ENCODE measurements at places on chromosomes 7 and 10. TPM values are rescaled to one million over a fixed set of nuclear protein-coding genes. Genes with fewer than 3 reads are reported as not detected.

DNA sequence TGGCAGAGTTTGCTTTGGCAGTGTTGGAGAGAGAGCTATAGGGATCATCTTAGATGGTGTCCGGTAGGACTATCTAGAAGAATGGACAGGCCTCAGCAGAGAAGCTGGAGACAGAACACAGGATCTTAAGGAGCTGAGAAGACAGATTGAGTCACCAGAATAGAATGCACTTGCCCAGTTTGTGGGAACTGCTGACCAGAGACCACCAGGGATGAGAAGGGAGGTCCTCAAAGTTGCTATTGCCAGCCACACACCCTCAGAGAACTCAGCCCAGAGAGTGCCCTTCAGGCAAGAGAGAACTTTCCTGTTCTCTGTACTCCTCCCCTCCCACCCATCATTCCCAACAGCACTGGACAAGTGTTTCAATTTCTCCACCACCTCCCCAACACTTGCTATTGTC, 25.3 kb upstream of the GALNT11 start:
- DNase-seq: no peak

GRCh38 chr10:59831658-59832503, 74.5 kb downstream of the CCDC6 start:
- no peak for DNase-seq

DNA sequence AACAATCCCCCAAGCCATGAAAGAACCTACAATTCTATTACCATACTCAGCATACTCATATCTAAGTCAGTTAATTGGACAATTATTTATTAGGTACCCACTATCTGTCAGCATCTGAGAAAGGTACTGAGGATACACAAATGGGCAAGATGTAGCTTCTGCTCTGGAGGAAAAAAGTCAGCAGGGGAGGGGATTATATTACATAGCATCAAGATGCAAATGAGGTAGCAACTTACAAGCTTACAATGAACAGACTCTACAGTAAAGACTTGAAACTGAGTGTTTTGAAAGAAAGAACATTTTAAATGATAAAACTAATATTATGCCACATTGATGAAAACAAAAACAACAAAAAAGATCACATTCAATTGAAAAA, 10.8 kb upstream of the CUBN start:
- DNase-seq: no peak

- DNase-seq: no peak
These were observed 81.2 kb downstream of the ZNRF2 start for GRCh38 chr7:30365621-30366020.

DNA sequence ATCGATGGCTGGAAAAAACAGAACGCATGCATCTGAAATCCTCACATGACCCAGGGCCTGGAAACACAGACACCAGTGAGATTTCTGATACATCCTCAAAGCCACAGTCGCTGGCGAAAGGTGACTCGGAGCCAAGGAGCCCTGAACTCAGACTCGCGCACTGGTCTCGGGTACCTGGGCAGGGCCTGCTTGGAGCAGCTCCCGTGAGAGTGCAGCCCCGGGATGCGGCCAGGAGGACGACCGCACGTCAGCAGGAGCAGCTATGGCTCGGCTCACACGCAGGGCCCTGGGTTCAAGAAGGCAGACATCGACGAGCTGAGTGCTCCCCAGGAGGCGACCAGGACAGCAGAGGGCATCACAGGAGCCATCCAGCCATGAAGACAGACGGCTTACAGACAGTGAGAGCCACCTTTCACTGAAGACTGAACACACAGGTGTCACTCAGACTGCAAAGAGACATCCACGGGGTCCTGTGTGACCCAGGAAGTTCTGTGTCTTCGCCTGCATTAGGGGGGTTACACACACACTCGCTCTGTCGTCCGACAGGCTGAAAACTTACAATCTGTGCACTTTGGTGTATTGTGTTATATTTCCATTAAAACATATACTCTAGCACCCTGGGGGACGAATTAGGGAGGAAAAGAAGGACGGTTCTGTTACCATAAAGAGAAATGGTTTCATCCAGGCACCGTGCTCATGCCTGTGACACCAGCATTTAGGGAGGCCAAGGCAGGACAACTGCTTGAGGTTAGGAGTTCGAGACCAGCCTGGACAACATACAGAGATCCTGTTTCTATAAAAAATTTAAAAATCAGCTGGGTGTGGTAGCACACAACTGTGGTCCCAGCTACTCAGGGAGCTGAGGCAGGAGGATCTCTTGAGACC, 227.7 kb downstream of the MAD1L1 start:
- peak; percentile 43 for DNase-seq

- DNase-seq: no peak
These were observed 145.0 kb downstream of the TFEC start for GRCh38 chr7:115885550-115885949.

GRCh38 chr7:129969881-129970446, 17.2 kb upstream of the UBE2H start:
- DNase-seq: peak; percentile 68

- no peak for DNase-seq
These were observed 5.7 kb downstream of the FAM221A start for GRCh38 chr7:23685731-23686130.

DNA sequence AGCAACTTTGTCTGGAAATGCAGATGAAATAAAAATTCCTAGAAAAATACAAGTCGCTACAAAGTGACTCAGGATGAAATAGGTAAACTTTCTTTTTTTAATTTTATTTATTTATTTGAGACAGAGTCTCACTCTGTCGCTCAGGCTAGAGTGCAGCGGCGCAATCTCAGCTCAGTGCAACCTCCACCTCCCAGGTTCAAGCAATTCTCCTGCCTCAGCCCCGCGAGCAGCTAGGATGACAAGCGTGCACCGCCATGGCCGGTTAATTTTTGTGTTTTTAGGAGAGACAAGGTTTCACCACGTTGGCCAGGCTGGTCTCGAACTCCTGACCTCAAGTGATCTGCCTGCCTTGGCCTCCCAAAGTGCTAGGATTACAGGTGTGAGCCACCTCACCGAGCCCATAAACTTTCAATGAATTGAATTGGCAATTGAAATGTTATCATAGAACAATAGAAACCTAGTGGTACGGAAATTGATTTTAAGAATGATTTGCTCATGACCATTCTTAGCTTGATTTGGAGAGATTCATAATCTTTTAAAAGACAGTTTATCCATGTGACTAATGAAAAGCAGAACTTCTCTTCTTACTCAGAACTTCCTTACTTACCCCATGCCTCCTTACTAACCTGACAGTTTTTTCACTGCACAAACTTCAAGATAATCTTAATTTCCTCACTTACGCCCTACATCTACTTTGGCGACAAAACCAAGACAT, 161.7 kb downstream of the FAM107B start:
- no peak for DNase-seq

DNA sequence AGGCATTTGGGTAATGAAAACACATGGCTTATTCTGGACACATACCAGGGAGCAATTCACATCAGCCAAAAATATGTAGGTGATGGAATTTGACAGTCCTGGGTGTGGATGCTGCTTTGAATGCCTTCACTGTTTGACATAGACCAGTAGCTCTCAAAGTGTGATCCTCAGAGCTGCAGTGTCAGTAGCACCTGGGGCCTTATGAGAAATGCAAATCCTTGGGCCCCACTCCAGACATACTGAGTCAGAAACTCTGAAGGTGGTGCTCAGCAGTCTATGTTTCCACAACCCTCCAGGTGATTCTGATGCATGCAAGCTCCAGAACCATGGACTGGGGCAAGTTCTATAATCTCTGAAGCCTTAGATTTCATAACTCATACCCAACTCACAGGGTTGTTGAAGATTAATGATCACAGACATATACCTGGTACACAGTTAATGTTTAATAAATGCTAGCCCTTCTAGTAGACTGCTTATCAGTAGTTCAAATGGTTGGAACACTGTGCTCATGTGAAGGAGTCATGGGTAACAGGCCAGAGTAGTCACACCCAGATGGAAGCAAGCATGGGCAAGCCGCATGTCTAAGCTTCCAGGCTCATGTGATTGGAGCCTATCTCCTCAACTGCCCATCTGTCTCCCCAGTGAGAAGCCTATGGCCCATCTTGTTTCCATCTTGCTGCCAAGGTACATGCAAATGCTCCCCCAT, 715.7 kb downstream of the GRID1 start:
- no peak for DNase-seq

GRCh38 chr10:83252596-83252995, 886.7 kb upstream of the GHITM start:
- no peak for DNase-seq

- DNase-seq: no peak
These were observed 205.5 kb upstream of the CDC14C start for GRCh38 chr7:48718731-48719378.

DNA sequence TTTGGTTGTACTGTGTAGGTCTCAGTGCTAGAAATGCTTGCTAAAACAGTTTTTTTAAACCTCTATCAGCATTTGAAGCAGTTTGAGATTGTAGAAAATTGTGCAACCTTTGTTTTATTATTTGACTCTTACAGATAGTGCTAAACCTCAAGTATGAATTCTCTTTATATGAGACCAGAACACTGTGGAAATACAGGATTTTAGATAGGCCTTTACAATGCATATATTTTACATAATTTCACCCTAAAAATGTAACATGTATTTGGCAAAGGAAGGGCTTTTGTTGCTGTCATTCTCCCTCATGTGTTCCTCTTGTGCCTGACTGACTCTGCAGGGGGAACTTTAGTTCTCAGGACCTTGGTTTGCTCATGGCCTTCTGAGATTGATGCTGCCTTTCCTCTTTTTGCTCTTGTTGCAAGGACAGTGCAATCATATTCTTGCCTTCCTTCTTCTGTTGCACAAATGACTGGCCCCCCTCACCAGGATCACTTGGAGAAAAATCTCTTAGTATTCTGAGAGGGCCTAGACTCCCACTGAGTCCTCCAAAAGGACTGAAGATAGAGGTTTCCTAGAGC, 188.7 kb downstream of the PPP1R9A start:
- no peak for DNase-seq

DNA sequence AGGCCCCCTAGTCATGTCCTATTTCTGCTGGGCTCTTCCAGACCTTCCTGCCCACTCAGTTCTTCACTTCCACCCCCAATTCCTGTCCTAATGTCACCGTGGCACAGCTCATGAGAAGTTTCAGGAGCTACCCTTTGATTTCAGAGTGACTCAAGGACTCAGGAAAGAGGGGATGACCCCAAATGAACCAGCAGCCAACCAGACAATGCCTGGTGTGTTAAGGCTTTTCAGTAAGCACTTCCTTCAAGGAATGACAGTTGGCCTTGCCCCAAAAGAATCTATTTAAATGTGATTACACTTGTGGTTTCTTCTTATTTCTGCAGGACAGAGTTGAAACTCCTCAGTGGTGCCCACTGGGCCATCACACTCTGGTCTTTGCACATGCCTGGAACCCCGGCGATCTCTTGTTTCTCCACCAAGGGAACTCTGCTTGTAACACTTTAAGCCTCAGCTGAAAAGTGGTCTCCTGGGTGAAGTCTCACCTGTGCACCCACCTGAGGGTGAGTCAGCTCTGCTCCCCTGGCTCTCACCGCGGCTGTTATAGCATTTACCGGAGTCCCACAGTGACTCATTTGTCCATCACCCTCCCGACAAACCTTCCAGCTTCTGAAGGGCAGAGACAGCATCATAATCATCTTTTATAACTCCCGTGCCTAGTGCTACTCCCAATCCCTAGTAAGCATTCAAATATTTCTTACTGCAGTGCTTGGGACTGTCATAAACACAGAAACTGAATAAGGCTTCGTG, 123.0 kb upstream of the SVIL start:
- DNase-seq: no peak

- DNase-seq: no peak
These were observed 394.4 kb upstream of the NPVF start for GRCh38 chr7:25622695-25623094.

- DNase-seq: no peak
These were observed 78.9 kb downstream of the CUX1 start for GRCh38 chr7:101896316-101896715.

GRCh38 chr10:131211559-131211958, 100.0 kb downstream of the TCERG1L start:
- DNase-seq: no peak

DNA sequence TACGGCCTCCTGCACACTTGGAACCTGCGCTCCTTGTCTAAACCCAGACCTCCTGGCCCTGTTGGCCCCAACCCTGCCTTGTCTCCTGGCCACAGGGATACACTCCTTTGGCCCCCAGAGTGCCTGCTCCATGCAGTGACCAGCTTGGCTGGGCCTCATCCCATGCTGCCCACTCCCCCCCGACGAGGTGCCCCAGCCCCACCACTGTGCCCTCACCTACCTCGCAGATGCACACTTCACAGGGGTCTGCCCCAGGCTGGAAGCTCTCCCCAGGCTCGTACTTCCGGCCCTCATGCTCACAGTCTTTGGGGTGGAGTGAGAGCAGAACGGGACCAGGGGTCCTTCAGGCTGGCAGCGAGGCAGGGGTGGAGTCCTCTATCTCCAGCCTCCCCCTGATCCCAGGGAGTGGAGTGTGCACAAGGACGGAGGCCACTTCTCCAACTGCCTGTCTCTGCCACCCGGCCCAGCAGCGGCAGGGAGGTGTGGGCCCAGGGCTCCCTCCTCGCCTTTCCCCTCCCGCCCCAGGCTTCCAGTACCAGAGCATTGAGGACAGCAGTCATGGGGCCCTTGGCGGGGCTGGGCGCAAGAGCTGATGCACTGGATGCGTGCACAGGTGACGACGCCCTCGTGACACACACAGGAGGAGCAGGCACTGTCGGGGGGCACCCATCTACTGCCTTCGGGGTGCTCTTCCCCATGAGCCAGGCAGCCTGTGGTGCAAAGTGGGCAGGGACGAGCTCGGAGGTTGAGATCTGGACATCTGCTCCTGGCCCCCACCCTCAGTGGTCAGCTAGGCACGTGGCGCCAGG, 22.1 kb downstream of the ATP6V1F start:
- no peak for DNase-seq

DNA sequence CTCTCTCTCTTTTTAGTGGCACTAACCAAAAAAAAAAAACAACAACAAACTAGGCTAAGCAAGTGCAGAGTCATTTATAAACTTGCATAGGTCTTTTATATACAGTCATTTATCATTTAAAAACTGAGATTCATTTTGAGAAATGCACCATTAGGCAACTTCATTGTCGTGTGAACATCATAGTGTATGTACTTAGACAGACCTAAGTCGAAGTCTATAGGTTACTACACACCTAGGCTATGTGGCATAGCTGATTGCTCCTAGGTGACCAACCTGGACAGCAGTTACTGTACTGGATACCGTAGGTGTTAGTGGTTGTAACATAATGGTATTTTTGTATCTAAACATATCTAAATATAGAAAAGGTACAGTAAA, 109.1 kb upstream of the SAMD8 start:
- no peak for DNase-seq

GRCh38 chr10:22333167-22333974, 11.9 kb upstream of the SPAG6 start:
- no peak for DNase-seq

Gene EN2
- not detected for total RNA-seq

Gene HOXA5
- total RNA-seq: not detected

Gene FGFR2
- total RNA-seq: 81.6 TPM

Gene SLC29A4
- 6.9 TPM for total RNA-seq

Gene PPP1R9A
- total RNA-seq: 20.3 TPM

Gene LIPF
- total RNA-seq: not detected

Gene CHRM2
- total RNA-seq: 0.17 TPM

Gene AMZ1
- 1.4 TPM for total RNA-seq

Gene MYO1G
- 0.19 TPM for total RNA-seq

Gene OR6V1
- total RNA-seq: not detected

Gene KIAA1217
- total RNA-seq: 13.6 TPM

Gene FRMPD2
- total RNA-seq: 0.07 TPM
